ENCODE measurements at places on chromosomes 1 and 21. TPM values are rescaled to one million over a fixed set of nuclear protein-coding genes. Genes with fewer than 3 reads are reported as not detected.

GRCh38 chr1:95086949-95087533, 14.3 kb upstream of the ALG14 start:
- DNase-seq, result no peak

GRCh38 chr1:227390525-227390924, 72.2 kb upstream of the CDC42BPA start:
- DNase-seq, result no peak

GRCh38 chr1:21534674-21535378, 25.6 kb downstream of the ALPL start:
- peak; percentile 41 for DNase-seq

DNA sequence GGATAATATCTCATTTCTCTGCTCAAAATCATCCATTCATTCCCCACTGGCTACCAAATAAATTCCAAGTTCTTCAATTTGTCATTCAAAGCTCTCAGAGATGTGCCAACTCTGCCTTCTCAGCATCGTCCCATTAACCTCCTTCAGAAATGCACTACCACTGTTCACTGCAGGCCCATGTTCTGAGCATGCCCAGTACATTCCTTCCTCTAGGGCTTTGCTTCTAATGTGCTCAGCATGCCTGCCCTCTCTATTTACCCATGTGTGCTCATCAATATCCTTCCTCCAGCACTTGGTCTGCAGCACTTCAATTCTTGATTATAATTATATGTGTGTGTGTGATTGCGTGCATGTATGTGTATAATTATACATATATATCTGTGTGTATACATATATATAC, 36.1 kb upstream of the RGS8 start:
- no peak for DNase-seq

DNA sequence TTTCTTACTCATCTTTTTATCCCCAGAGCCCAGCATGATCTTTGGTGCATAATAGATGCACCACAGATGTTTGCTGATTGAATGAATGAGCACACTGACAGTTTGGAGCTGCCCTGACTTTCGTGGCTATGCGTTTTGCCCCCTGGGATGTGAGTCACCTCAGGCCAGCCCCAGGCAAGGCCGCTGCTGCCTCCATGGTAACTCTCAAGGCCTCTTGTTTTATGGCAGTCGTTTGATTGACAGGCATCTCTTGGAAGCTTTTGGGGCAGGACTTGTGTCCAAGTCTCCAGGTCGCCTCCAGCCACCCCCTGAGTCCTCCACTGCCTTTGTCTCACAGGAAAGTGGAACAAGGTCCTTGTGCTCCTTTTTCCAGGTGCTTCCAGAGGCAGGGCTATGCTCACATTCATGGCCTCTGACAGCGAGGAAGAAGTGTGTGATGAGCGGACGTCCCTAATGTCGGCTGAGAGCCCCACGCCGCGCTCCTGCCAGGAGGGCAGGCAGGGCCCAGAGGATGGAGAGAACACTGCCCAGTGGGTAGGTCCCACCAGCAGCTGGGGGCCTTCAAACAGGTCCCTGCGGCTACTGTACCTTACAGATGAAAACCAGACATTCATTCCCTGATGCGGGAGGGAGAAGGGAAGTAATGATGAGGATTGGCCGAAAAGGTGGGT, 11.2 kb downstream of the PSEN2 start:
- no peak for DNase-seq

The RAB7B gene
- total RNA-seq, result not detected

The P3H1 gene
- 41.5 TPM for total RNA-seq

The C1orf210 gene
- total RNA-seq, result not detected

The GART gene
- 123 TPM for total RNA-seq
